Stimulated activated CD4-positive, alpha-beta T cell treated with anti-CD3 and anti-CD28 coated beads, Interleukin-1b, Interleukin-23, amount 100 ng/mL, for 4 hours (primary cell): ENCODE measurements at places on chromosomes 13 and 19.

GRCh38 chr13:95579303-95579702 is 26.8 kb downstream of the CLDN10 start:
- no peak for DNase-seq

- DNase-seq, result no peak
Observed at GRCh38 chr19:38145623-38146022, 78.4 kb downstream of the DPF1 start.

DNA sequence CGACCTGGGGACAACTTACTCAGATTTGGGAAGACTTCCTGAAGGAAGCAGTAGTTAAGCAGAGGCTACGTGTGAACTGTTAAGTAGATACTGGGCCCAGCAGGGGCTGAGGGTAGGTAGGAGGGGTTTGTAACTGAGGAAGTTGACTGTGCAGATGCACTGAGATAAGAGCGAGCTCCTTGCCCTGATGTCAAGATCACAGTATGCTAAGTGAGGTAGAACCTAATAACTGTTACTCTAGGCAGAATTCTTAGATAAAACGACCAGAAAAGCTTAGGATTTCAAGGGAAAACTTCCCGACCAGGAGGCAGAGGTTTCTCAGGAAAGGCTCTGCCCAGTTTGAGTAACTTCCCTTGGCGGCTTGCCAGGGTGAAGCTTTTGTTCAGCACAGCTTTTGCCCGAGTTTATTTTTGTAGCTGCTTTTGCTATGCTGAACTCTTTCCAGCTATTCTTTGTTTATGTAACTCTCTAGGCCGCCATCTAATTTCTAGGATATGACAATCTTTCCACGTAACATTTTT is 632.1 kb downstream of the DIAPH3 start:
- DNase-seq, result no peak

DNA sequence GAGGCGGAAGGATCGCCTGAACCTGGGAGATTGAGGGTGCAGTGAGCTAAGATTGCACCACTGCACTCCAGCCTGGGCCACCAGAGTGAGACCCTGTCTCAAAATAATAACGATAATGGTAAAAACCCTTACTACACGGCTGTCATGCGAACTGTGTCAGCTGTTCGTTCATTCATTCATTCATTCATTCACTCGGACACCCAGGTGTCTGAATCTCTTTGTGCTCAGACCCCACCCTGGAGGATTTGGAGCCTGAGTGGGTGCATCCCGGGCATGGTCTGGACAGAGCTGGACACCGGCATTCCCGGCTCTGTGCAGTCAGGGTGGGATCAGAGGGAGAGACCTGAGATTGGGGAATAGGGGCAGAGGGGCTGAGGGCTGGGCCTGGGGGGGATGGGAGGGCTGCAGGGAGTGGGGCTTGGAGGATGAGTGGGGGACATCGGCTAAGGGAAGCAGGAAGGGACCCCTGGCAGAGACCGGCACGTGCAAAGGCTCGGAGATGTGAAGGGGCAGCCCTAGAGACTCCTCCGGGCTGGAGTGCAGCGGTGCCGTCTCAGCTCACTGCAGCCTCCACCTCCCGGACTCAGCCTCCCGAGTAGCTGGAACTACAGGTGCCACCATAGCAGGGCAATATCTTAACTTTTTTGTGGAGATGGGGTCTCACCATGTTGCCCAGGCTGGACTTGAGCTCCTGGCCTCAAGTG is 31.6 kb upstream of the TCF3 start:
- no peak for DNase-seq

- no peak for DNase-seq
Observed at GRCh38 chr13:111344471-111345191, 24.2 kb downstream of the TEX29 start.

- no peak for DNase-seq
Observed at GRCh38 chr13:101621099-101621498, 168.6 kb downstream of the ITGBL1 start.

DNA sequence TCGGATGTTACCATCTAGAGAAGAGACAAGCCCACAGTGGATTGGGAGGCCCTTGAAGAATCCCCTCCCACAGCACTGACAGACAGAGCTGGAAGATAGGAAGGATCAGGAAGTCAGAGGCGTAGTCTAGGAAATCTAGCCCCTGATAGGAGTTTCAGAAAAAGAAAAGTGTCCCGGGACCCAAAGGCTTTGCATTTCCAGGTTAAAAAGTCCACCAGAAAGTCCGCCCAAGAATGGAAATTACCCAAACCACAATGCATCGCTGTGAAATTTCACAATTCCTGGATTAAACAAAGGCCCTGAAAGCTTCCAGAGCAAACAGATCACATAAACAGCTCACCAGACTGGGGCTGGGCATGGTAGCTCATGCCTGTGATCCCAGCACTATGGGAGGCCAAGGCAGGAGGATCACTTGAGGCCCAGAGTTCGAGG is 146.9 kb downstream of the KDM4B start:
- DNase-seq, result no peak

DNA sequence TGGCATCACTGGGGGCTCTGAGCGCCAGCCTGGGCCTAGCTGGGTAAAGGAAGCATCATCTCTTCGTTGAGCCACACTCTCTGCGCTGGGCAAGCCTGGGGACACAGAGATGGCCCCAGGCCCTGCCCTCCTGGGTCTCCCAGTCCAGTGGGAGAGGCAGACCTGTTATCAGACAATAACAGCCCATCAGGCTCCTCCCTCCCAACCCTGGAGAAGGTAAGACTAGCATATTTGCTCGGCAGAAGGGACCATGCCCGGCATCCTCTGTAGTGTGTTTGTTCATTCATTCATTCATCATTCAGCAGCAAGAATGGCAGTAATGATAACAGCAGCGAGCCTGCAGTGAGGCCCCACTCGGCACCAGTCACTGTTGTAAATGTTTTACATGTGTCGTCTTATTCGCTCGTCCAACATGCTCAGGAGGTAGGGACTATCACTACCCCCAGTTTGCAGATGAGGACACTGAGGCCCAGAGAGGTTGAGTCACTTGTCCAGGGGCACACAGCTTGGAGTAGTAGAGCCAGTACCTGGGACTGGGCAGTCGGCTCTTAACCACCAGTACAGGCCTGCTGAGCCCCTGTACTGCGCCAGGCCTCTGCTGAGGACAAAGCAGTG is 33.2 kb downstream of the PAK4 start:
- DNase-seq, result no peak

DNA sequence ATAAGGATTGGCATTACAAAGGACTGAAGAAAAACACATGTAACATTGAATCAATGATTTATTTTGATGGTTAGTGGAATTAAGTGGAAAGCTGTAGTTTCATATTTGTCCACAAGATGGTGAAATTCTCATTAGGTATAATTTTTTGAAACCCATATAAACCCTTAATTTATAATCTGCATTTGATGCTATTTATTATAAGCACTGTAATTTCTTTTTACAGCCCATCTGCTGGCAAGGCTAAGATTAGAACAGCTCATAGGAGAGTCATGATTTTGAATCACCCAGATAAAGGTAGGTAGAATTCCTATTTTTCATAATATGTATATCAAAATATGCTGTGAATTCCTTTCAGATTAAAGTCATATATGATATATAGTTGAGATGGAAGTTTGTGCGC is 62.2 kb downstream of the DNAJC15 start:
- DNase-seq, result no peak

- no peak for DNase-seq
Observed at GRCh38 chr19:18203408-18203862, 407 bp downstream of the RAB3A start.

- no peak for DNase-seq
Observed at GRCh38 chr13:99905224-99905623, 66.3 kb downstream of the ZIC5 start.
